ENCODE measurements at places on chromosomes 4 and X.
A peak's percentile ranks its signal among the peaks of the same experiment; 100 is the strongest.

DNA sequence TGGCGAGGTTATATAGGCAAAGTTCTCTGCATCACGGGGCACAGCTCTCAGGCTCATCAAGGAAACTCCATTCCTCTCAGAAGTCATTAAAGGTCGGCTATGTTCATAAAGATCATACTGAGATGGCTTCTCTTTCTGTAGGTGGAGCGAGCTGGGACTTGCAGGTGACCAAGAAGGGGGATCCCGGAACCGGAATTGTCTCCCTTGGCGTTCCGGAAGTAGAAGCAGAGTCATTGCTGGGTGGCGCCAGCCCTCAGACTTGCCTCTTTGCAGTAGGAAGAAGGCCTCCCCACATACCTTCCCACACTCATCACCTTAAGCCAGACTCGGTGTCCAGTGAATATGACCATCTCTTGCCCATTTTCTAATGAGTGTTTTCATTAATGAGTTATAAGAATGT is 17.9 kb upstream of the HPGD start:
- no peak for DNase-seq

DNA sequence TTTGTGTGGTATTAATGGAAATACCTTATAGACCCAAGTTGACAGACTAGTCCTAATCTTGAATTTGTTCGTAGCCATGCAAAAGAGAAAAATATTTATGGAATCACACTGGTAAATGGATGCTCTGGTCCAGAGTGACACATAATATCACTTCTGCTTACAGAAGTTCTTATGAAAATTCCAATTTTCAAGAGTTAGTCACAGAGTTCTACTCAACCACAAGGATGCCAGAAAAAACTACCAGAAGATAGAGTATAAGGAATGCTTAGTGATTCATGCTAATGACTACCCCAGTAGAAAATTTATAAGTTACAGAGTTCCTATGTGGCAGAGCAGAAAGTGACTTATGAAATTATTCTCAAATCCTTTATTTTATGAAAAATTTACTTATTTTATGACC is 1384.8 kb downstream of the FAM133A start:
- DNase-seq, result peak; percentile 87

DNA sequence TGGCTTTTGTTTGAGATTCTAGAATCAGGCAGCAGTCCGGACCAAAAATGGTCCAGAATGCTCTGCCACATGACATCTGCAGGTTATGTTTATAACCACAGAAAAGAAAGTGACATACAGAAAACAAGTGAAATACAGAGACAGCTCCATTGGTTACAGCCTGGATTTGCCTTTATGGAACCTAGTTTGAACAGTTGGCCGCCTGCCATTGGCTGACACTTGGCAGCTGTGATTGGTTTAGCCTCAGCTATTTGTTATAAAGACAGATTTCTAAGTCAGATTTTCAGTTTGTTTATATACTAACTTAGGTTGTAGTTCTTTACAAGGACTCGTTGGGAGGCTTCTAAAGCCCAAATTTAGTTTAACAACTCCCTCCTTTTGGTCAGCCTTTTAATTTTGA is 40.8 kb upstream of the IL9R start:
- DNase-seq, result no peak

- DNase-seq, result no peak
Measured at GRCh38 chr4:7054106-7054880, 11.1 kb downstream of the TADA2B start.

GRCh38 chrX:2547736-2548135 is 47.0 kb upstream of the DHRSX start:
- DNase-seq, result no peak

Data from fibroblast of skin of right biceps (primary cell).